Activated T-cell treated with anti-CD3 and anti-CD28 coated beads, Interleukin-2, amount 50 U/mL, for 4 hours (primary cell): ENCODE measurements at places on chromosomes 12 and 14. TPM values are rescaled to one million over a fixed set of nuclear protein-coding genes. Genes with fewer than 3 reads are reported as not detected.
A peak's percentile ranks its signal among the peaks of the same experiment; 100 is the strongest.

DNA sequence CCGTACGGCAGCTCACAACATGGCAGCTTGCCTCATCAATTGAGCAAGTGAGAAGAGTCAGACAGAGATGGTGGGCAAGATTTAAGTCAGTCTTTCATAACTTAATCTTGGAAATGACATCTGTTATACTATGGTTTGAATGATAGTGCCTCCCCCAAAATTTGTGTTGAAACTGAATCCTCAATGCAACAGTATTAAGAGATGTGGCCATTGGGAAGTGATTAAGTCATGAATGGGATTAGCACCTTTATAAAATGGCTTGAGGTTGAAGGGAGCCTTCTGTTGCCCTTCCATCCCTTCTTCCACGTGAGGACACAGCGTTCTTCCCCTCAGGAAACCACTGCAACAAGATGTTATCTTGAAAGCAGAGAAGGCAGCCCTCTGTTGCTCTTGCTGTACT lies 124.2 kb downstream of the C12orf75 start:
- DNase-seq = no peak

DNA sequence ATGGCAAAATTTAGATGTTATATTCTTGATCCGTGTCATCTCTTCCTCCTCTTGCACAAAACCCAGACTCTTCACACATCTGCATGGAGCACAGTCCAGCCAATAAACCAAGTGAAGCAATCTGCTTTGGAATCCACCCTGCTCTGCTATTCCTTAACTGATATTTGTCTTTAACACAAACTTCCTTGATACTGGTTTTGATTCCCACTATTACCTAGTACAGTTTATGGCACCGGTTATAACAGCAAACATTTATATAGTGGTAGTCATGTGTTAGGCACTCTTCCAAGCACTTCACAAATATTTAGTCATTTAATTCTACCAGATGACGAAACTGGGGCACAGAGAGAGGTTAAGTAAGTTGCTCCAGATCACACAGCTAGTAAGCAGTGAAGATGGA lies 12.5 kb downstream of the STYK1 start:
- DNase-seq = no peak

DNA sequence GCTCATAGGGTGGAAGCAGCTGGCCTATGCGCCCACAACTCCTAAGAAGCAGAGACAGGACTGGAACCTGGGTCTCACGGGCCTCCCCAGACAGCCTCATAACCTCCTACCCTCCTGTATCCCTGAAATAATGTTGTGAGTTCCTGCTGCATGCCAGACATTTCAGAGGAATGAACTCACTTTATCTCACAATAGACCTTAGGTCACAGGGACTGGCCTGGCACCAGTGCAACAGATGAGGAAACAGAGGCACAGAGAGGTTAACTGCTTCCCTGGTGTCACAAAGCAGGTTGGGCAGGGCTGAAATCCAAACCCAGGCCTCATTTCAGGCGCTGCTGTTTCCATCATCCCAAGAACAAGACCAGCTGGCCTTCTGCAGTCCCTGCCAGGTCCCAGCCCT lies 5.3 kb downstream of the PHETA1 start:
- DNase-seq = no peak

GRCh38 chr14:103744621-103745395 lies 29.2 kb downstream of the ZFYVE21 start:
- no peak for DNase-seq

DNA sequence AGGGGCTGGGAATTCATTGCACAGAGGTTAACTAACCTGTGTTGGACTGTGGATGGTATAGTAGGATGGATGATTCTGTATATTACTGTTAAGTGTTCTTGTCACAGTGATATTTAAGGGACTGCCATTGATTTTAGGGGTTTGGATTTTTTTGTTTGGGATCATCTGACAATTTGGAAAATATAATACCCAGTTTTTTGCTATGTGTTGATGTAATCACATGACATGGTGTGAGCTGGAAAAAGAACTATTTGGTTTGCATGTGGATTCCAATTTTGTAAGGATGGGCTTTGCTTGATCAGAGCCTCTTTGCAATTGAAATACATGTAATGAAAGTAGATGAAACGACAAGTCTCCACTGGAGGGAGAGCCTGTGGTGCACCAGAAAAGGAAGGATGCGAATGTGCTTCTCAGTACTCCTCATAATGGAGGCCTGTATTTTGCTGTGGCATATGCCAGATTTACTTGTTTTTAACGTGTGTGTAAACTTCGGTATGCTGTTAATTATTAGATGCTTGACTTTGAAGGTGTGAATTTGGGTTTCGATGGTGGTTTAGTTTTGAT lies 2.7 kb downstream of the DYRK2 start:
- peak; percentile 16 for DNase-seq

- DNase-seq = no peak
These were observed 79.5 kb downstream of the OTOGL start for GRCh38 chr12:80178846-80179245.

DNA sequence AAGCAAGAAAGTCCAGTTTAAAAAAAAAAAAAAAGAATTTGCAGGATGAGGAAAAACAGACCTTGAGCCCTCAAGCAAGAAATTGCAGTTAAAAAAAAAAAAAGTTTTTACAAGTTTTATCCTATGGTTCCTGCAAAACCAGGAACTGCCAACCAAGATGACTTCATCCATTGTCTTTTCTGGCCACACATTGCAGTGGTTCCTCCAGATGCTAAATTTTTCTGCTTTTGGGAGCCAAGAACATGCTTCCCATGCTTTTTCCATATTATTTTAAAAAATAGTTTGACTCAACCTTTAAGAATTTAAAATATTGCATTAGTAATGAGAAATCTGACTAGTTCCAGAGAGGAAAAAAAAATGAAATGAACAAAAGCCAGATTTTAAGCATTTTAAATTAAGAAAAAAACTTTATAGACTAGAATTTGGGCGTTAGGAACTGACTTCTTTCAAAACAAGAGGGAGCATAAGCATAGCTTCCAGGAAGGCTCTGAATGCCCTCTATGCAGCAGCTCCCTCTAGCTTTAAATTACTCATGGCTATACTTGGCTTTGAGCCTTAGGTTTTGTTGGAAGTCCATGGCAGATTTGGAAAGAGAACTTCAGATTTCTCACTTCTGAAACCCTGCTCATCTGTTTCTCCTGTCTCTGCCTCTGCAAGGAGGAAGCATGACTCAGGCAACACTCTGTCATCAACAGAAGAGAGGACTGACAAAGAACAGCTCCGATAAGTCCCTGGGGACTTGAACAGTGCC lies 124.5 kb downstream of the GPR65 start:
- no peak for DNase-seq

DNA sequence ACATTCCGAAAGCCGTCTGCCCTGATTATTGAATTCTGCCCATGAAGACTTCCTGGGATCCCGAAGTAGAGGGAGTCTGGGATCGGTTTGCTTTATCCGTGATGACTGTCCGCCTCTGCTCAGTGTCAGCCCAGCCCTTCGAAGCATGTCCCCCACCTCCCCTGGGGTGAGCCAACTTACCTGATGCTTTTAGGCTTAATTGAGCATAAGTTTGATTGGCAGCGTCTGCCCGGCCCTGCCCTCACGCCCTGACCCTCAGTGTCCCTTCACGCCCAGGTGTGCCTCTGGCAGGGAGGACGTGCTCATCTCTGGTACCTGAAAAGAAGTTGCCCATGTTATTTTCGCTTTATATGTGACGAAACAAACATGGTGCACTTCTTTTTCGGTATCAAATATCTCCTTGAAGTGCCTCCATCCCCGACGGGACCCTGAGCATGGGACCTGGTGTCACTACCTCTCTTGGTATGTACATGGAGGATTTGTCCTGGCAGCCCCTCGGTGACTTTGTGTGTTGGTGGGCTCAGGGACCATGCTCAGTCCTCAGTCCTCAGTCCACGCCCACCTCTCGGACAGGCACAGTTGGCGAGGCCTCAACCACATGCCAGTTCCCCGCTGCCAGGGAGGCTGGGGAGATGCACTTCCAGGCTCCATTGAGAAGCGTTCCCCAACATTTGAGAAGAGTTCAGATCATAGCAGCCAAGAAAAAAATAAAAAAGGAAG lies 130.1 kb upstream of the RTL1 start:
- DNase-seq = no peak

DNA sequence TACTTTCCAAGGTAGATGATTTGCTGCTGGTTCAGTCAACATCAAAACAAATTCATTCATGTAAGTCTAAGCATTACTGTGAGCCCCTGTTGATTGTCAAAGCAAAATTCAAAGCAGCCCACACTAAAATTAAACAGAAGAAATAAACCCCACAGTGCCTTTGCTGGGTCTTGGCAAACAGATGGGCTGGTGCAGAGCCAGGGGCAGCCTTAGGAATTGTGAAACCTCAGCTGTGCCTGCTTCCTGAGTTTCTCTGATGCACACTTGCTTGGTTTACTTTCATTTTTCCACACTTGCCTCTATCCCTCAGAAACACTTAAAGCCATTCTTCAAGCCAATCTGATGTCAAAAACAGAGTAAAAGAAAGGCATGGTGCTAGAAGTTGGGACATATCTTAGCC lies 6.6 kb upstream of the PLEKHG7 start:
- no peak for DNase-seq

GRCh38 chr14:51653079-51653774 lies 1.5 kb downstream of the FRMD6 start:
- DNase-seq = no peak

DNA sequence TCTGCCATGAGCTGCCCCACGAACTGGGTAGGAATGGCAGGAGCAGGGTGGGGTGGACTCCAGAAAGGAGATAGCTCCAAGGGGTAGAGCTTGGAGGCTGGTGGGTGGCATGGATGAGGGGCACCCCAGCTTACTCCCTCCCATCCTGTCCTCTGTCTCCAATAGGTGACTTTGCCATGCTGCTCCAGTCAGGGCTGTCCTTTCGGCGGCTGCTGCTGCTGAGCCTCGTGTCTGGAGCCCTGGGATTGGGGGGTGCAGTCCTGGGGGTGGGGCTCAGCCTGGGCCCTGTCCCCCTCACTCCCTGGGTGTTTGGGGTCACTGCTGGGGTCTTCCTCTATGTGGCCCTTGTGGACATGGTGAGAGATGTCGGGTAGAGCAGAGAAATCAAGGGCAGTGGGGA lies 7.1 kb downstream of the SLC39A5 start:
- DNase-seq = no peak

GRCh38 chr12:114696443-114697242 lies 12.7 kb upstream of the TBX3 start:
- DNase-seq = no peak

- no peak for DNase-seq
These were observed 40.5 kb upstream of the LTBP2 start for GRCh38 chr14:74652541-74652940.

GRCh38 chr12:76569685-76570604 lies 10.4 kb upstream of the OSBPL8 start:
- DNase-seq = no peak

GRCh38 chr14:54822685-54823084 lies 79.9 kb downstream of the GCH1 start:
- no peak for DNase-seq

DNA sequence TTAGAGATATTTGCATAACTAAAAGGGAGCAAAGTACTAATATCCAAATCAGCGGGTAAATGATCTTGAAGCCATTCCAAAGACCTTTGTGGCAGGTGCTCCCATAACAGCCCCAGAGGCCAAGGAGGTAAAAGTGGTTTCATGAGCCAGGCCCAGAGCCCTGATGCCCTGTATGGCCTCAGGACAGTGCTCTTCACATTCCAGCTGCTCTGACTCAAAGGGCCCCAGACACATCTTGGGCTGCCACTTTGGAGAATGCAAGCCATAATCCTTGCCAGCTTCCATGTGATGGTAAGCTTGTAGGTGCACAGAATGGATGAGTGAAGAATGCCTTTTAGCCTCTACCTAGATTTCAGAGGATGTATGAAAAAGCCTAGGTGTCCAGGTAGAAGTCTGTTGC lies 933.4 kb downstream of the SLC16A7 start:
- no peak for DNase-seq

DNA sequence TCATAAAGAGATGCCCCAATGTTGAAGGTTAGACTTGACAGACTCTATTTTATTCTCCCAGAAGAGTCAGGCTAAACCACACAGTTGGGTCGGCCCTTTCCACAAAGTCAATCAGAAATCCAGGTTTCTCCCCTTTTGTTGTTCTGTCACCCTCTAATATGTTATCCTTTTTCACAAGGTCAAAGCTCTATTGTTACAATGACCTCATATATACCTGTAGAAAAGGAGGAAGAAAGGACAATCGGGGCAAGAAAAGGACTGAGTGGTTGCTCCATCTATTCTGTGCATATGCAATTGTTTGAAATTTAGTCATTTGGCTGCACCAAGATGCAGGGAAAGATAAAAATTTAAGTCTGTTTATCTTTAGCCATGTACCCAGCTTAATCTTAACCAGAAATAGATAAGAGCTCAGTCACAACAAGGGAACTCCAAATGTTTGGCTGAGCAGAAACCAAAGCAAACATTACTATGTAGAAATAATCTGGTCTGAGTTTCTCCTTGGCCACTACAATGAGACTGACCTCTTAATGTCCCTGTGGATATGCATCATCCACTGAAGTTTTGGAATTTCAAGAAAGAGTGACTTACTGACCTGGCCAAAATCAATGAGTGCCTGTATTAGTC lies 503.7 kb downstream of the GALC start:
- DNase-seq = no peak

DNA sequence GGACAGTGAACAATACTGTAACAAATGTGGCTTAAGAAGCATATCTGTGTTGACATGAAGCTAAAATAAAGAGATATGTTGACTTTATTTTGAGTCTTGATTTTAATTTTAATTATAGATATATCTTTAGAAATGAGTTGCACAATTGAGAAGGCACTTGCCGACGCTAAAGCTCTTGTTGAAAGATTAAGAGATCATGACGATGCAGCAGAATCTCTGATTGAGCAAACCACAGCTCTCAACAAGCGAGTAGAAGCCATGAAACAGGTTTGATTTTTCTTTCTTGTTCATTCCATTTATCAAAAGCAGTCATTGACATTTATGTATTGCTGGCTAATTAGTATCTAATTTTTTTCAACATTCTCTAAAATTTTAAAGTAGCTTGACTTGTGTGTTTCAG lies 15.8 kb downstream of the FGFR1OP2 start:
- no peak for DNase-seq

GRCh38 chr14:96309896-96310330 lies 53.2 kb downstream of the ATG2B start:
- DNase-seq = no peak

- no peak for DNase-seq
These were observed 20.1 kb downstream of the APOBEC1 start for GRCh38 chr12:7645395-7646177.

The DHRS7 gene
- 35.2 TPM for total RNA-seq

The KRT80 gene
- total RNA-seq = not detected

The GCH1 gene
- 44.2 TPM for total RNA-seq

The INHBE gene
- total RNA-seq = 0.24 TPM

The RGS6 gene
- total RNA-seq = not detected

The ITGA7 gene
- 1.4 TPM for total RNA-seq

The CKAP4 gene
- 10.6 TPM for total RNA-seq

The KIF5A gene
- total RNA-seq = 0.56 TPM

The OR4M1 gene
- not detected for total RNA-seq

The SERPINA12 gene
- total RNA-seq = not detected

The DCN gene
- 1.6 TPM for total RNA-seq

The KRT82 gene
- total RNA-seq = not detected

The BATF gene
- 186 TPM for total RNA-seq

The CEBPE gene
- not detected for total RNA-seq

The C12orf50 gene
- total RNA-seq = not detected
